ENCODE measurements at places on chromosomes 13 and 19.

DNA sequence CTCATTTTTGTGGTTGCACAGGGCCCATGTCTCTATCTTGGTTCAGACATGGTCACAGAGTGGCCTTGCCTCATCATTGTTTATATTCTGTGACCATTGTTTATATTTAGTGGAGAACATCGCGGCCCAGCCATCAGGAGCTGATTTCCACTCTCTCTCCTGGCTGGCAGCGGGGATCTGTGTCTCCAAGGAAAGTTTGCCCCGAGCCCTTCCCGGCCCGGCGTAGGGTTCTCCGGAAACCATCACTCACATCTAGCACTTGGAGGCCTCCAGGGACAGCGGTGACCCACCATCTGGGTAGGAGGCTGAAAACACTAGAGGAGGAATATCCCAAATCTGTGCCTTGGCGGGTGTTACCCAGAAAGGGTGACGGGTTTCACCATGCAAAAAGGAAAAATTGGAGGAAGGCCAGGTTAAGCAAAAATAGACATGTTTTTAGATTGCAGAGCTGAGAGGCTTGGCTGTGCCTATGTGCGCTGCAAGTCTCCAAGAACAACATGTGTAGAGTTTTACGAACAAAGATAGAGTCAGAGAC is 726 bp upstream of the ZNF358 start:
- DNase-seq, result no peak

DNA sequence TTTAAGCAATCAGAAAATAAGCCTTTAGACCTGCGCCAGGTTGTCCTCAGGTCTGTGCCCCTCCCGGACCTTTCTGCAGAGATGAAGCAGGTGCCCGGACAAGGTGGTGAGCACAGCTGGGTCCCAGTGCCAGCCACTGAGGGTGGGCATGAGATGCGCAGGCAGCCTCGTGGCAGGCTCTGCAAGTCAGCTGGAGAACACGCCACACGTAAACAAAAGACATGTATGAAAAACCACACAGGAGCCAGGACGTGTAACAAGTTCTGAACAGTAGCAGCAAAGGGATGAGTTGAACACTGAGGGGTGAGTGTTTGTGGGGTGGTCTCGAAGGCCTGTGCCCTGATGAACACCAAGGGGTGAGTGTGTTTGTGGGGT is 68.8 kb upstream of the MCF2L start:
- DNase-seq, result no peak

GRCh38 chr13:23876265-23876664 is 12.9 kb downstream of the MIPEP start:
- DNase-seq, result no peak

GRCh38 chr13:67023130-67023876 is 206.8 kb downstream of the PCDH9 start:
- peak; percentile 62 for DNase-seq

DNA sequence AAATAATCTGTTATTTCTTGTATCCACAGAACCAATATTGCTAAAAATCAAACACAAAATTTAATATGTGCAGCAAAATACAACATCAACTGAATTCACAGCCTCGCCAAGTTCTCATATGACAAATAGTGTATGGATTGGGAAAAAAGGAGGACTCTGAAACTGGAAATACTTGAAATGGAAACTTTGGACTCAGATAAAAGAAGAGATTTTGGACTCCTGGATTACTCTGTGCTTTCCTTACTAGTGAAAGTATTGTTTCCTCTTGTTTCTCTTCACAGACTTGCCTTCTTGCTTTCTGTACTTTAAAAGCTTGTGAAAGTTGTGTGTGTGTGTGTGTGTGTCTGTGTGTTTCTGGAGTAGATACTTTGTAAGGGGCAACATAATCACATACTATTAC is 1596.3 kb downstream of the PCDH9 start:
- no peak for DNase-seq

GRCh38 chr13:98807774-98808173 is 55.3 kb upstream of the SLC15A1 start:
- no peak for DNase-seq

GRCh38 chr19:4257025-4257424 is 10.1 kb downstream of the YJU2 start:
- no peak for DNase-seq

- DNase-seq, result no peak
Measured at GRCh38 chr19:17325881-17326594, 8.6 kb downstream of the ANO8 start.

DNA sequence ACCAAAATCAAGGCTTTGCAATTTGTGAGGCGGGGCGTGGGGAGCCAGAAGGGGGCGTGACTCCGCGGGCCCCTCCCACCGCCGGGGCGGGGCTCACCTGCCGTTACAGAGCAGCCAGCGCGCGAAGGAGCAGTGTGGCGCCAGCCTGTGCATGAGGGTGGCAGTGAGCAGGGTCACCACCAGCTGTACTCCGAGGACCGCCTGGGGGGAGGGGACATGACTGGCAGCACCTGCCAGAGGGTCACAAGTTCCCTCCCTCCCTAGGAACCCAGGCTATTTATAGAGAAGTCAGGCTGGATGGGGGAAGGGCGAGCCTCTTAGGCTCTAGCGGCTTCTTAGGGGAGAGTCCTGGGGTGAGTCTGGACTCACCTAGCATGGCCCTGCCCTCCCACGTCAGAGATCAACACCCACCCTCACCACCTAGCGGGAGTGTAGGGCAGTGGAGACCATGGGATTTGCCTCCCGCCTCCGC is 3.6 kb downstream of the TMEM161A start:
- no peak for DNase-seq

GRCh38 chr13:85197431-85197830 is 601.8 kb downstream of the SLITRK6 start:
- no peak for DNase-seq

DNA sequence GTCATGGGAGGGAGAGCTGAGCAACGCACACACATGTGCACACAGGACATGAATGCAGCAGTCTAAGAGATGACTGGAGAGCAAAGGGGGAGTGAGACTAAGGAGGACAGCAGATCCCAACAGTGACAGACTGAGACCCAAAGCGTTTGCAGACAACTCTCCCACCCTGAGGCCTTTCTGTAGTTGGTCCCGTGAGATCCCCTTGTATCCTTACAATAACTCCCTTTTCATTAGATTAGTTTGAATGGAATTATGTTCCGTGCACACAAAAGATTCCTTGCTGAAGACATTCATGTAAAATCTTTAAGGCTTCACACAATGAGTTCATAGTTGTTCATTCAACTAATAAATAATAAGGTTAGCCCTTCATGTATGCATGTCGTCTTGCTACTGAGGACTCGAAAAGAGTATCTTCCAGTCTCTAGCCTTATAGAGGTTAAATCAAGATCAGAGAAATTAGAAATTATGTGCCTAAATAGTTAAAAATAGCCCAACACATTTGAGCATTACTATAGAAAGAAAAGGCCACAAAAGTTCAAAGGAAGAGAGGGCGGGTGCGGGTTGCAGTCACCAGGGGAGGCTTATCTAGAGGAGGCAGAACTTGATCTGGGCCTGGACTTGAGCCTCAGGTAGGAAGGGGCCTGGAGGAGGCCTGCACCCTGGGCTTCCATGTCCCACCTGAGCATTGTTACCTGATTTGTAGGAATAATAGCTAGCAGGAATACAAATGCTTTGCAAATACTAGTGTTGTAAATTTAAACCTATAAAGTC is 3.1 kb upstream of the GTF3A start:
- no peak for DNase-seq

- peak; percentile 51 for DNase-seq
Measured at GRCh38 chr13:62250501-62251201, 835.0 kb upstream of the PCDH20 start.

DNA sequence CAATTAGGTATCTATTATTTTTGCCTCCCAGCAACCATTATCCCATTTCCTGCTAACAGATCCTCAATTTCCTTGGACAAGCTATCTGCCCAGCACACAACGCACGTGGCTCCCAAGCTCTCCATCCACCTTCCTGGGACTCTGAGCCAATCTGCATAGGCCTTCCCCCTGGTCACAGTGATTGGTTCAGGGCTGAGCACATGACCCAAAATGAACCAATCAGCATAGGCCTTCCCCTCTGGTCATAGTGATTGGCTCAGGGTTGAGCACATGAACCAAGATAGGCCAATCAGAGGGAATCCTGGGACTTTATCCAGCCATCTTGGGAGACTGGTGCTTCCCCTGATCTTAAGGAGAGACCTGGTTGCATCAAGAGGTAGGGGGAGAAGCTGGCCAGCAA is 5.8 kb downstream of the CPAMD8 start:
- no peak for DNase-seq

GRCh38 chr13:110562696-110563462 is 1.4 kb upstream of the RAB20 start:
- no peak for DNase-seq

DNA sequence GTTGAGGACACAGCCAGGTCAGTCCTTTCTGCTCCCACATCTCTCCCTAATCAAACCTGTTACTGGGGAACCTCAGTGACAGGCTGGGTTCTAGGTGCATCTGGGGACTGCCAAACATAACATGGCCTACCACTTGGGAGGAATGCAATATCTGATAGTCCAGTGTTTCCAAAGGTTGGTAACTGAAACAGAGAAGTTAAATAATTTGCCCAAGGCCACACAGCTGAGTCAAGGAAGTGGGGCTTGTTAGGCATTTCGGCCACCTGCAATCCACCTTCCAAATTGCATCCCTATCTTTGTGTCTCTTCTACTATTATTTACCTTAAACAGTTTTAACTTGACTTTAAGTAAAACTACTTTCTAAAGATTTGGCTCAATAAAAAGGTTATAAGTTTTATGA is 731.3 kb downstream of the UQCRFS1 start:
- no peak for DNase-seq

DNA sequence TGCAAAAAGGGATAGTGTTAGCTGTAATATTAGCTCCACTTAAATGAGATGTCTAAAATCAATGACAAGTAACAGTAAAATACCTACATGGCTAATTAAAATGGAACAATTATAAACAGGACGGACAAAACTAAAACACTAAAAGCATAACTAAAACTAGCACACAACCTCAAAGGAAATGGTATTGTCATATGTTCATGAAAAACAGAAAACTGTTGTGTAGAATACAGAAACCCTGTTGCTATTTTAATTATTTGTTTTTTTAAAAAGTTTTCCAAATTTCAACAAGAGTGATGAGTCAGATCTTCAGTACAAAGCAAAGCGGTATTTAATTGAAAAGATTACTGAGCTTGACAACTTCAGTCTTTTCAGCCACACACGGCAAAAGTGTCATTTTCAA is 4.2 kb downstream of the RCBTB2 start:
- no peak for DNase-seq

DNA sequence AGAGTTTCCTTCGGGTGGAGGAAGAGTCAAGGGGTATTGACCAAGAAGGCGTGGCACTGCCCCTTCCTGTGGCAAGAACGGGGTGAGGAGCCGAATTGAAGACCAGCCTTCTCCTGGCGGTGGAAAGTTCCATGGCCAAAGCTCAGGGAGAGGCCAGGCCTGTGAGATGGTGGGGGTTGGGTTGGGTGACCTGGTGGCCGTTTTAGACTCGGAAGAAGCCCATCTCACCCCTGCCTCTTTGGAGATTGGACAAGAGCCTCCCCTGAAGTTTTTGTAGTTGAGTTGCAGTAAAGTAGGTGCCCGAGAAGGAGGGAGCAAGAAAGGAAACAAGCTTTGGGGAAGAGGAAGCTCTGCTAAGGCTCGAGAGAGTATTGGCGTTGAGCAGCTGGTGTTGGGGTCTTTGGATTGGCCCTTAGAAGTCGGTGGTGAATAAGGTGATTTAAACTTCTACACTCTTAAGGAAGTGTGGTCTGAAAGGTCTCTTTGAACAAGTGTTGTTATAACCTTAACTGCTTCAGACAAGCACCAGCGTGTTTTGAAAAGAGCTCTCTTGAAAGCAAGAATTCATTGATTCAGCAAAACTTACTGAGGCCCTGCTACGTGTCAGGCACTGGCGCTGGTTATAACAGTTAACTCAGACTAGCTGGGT is 964 bp downstream of the SPINT2 start:
- DNase-seq, result no peak

GRCh38 chr19:31220540-31220939 is 128.7 kb downstream of the TSHZ3 start:
- DNase-seq, result no peak

DNA sequence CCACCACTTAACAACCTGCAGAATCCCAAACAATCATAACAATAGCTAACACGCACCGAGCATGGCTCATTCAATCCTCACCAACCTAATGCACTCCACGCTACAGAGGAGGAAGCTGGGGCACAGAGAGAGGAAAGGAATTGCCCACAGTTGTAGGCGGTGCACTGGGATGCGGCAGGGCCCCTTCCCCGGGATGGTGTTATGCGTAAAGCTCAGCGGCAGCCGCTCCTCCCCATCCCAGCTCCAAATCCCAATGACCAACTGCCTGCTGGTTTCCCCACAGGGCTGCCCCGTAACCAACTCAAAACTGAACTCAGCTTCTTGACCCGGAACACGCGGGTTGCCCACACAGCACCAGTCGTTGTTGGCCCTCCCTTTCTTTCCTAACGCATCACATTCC is 42.2 kb downstream of the SERP2 start:
- DNase-seq, result no peak

DNA sequence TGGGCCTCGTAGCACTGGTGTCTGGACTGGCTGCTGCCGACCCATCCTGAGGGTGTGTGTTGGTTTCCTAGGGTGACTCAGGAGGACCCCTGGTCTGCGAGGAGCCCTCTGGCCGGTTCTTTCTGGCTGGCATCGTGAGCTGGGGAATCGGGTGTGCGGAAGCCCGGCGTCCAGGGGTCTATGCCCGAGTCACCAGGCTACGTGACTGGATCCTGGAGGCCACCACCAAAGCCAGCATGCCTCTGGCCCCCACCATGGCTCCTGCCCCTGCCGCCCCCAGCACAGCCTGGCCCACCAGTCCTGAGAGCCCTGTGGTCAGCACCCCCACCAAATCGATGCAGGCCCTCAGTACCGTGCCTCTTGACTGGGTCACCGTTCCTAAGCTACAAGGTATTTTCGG is 13.8 kb downstream of the TIMM13 start:
- DNase-seq, result no peak

DNA sequence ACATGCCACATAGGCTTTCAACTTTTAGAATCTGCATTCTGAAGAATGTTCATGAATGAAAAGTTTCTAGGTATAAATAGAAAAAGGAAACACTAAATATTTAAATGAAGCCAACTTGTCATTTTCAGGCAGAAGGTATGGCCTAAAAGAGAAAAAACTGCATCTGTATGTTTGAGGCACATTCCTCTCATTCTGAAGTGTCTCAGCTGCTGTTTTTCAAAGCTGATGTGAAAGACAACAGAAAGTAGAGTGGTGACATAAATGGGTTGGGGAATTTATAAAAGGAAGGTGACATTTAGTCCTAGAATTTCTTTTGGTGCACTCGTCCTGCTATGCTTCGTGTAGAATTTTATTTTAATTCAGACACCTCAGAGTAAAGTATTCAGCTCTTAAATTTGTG is 539.6 kb upstream of the SLITRK5 start:
- no peak for DNase-seq

- DNase-seq, result no peak
Measured at GRCh38 chr19:54201172-54201701, 579 bp downstream of the RPS9 start.

DNA sequence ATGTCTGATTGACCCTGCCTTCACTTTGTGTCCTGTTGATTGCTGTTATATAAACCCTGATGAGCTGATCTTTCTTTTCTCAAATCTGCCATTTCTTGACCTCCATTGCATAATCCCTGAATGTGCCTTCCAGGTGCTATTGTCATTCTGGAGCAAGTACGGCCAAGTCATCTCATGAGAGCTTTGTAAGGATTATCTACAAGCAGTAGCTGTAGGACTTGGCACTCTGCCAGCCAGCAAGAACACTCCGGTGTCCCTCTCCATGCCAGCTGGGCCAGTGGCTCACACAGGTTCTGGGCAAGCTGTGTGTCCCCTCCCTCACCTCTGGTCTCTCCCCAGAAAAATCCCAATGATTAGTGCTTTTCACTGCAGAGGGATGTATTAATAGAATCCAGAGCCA is 348.1 kb downstream of the FOXO1 start:
- no peak for DNase-seq

GRCh38 chr13:39144941-39145533 is 106.8 kb downstream of the NHLRC3 start:
- DNase-seq, result no peak
